ENCODE measurements at places on chromosomes 4 and X. TPM values are rescaled to one million over a fixed set of nuclear protein-coding genes. Genes with fewer than 3 reads are reported as not detected.

- no peaks in the 10 kb centered on the region for H3K36me3 ChIP-seq
- no peaks in the 10 kb centered on the region for H3K4me1 ChIP-seq
- no peak overlapping the region for H3K27ac ChIP-seq
- no peak for DNase-seq
- H3K4me3 ChIP-seq = no peak overlapping the region
- no peaks in the 10 kb centered on the region for H3K27me3 ChIP-seq
Observed at GRCh38 chrX:35150052-35150451, 207.5 kb downstream of the FAM47B start.

- H3K4me3 ChIP-seq = no peak overlapping the region
- H3K36me3 ChIP-seq = no peaks in the 10 kb centered on the region
- H3K27ac ChIP-seq = no peak overlapping the region
- no peaks in the 10 kb centered on the region for H3K4me1 ChIP-seq
- H3K27me3 ChIP-seq = peaks cover 25% of the 10 kb centered on the region
- no peak for DNase-seq
Observed at GRCh38 chr4:101366331-101366730, 19.0 kb upstream of the PPP3CA start.

RASSF6 gene
- total RNA-seq = 0.19 TPM

TCP11X2 gene
- total RNA-seq = not detected

LRCH2 gene
- not detected for total RNA-seq
